ENCODE measurements at places on chromosomes 6 and 20.

GRCh38 chr6:13971303-13971702 is 46.6 kb downstream of the RNF182 start:
- DNase-seq = no peak

- no peak for DNase-seq
Observed at GRCh38 chr6:170093658-170094596, 197.0 kb downstream of the DLL1 start.

DNA sequence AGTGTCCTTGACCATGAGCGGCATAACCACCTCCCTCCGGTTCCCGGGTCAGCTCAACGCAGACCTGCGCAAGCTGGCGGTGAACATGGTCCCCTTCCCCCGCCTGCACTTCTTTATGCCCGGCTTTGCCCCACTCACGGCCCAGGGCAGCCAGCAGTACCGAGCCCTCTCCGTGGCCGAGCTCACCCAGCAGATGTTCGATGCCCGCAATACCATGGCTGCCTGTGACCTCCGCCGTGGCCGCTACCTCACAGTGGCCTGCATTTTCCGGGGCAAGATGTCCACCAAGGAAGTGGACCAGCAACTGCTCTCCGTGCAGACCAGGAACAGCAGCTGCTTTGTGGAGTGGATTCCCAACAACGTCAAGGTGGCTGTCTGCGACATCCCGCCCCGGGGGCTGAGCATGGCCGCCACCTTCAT is 4.9 kb downstream of the TUBB1 start:
- DNase-seq = no peak

DNA sequence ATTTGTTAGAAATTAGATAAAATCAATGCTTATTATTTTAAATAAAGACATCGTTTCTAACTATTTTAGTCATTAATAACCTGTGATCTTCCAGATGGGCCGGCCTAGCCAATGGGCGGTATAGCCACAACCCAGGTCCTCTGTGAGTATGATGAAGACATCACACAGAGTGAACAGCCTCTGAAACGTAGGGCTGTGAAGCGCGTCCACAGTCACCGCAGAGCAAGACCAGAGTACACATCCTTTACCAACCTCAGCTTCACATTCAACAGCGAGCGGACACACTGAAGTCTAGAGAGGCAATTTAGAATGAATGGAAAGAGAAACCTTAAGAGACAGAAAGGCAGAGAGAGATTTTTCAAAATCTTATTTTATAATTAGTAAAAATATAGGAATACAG is 125.0 kb upstream of the RPS6KA2 start:
- no peak for DNase-seq

GRCh38 chr6:148851683-148852556 is 105.1 kb downstream of the UST start:
- DNase-seq = no peak

GRCh38 chr20:48761023-48761785 is 66.6 kb downstream of the PREX1 start:
- no peak for DNase-seq

GRCh38 chr20:58598211-58599015 is 52.7 kb upstream of the STX16 start:
- no peak for DNase-seq

- DNase-seq = no peak
Observed at GRCh38 chr20:24350923-24351368, 118.5 kb upstream of the SYNDIG1 start.

DNA sequence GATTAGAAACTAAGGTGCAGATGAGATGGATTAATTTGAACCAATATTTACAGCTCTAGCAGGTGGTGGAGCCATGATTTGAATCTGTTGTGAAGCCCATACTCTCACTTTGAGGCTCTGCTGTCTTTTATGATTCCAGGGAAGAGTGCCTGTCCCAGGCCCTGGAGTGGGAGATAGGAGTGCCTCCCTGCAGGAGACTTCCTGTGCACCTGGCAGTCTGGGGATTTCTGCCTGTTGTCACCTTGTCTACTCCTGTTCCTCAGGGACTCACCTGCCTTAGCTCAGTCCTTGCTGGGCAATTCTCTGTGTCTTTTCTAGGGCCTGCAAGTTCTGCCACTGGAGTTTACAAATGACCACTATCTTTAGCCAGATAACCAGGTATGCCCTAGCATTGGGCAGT is 46.3 kb downstream of the SCAND1 start:
- no peak for DNase-seq

GRCh38 chr6:7142228-7142801 is 34.6 kb downstream of the RREB1 start:
- DNase-seq = no peak

- no peak for DNase-seq
Observed at GRCh38 chr6:89010825-89011224, 47.4 kb upstream of the RNGTT start.

- no peak for DNase-seq
Observed at GRCh38 chr6:43273707-43274106, 24.4 kb upstream of the SLC22A7 start.

GRCh38 chr20:63955281-63955826 is 862 bp downstream of the UCKL1 start:
- DNase-seq = peak; percentile 48

DNA sequence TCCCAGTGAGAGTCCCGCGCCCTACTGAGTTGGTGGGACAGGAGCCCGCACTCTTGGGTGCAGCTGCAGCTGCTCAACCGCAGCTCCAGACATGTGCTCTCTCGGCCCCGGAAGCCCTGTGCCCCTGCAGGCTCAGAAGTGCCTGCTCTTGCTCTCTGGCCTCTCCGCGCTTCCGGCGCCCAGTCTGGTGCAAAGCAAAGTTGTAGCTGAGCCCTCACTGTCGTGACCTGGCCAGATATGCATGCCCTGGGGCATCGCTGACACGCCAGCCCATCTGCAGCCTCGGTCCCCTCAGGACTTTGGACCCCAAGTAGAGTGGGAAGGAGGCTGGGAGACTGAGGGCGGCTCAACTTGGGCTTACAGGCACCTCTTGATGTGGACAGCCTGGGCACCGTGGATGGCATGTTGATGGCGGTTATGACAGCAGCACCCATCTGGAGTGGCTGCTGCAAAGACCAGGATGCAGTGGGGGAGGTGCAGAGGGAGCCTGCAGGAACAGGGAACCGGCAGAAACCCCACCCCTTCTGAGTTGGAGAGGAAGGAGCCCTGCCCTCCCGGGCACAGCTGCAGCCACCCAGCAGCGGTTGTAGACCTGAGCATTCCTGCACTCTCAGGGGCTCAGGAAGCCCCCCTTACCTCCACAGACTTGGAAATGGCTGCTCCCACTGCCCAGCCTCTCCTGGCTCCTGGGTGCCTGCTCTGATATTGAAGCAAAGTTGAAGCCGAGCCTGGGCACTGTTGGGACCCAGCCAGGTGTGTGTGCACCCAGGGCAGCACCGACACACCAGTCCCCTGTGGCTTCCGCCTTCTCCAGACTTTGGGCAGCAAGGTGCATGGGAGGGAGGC is 462.6 kb downstream of the TBC1D32 start:
- no peak for DNase-seq

DNA sequence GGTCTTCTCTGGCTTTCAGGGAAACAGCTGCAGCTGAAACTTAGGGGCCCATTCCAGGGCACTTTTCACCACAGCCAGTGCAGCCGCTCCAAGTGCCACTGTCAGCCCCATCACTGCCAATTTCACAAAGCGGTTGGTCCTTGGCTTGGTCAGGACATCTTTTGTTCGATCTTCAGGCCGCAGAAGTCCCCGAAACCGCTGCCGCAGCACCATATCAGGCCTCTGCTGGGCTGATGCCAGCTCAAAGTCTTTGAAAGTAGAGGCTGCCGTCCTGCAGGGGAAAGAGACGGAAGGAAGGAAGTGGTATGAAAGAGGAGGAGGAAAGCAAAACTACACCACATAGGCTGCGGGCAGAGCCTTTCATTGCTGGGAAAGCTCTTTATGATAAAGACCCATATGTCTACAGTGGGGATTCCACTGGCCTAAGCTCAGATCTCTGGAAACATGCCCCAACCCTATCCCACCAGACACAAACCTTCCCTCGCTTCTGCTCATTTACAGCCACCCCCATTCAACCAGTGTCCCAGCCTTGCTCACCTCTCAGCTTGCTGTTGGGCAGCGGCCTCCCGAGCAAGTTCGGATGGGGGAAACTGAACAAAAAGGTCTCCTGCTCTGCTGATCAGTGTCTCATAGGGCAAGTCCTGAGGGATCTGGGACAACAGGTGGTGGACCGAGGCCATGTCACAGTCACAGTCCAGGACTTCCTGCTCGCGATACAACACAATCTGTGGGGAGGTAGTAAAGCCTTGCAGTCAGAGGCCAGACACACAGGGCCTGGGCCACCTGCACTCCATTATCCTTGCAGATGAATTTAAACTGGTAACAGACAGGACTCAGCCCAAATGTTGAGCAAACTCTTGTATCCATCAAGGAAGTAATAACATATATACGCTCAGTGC is 23.5 kb downstream of the TBC1D20 start:
- no peak for DNase-seq

- no peak for DNase-seq
Observed at GRCh38 chr6:17650656-17651309, 50.7 kb downstream of the FAM8A1 start.

DNA sequence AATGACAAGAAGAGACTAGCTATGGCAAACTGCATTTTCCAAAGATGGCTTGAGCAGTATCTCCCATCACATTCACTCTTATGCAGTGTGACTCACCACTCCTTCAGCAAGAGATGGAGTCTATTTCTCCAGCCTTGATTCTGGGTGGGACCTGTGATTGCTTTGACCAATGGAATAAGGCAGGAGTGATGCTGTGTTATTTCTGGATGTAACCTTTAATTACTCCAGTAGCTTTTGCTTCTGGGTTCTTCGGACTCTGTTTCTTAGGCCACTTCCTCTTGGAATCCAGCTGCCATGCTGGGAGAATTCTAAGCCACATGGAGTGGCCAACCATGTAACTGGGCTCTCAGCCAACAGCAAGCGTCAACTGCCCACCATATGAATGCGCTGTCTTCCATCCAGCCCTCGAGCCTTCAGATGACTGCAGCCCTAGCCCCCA is 50.7 kb downstream of the TGM2 start:
- DNase-seq = no peak

- no peak for DNase-seq
Observed at GRCh38 chr6:143215771-143216170, 155.1 kb downstream of the AIG1 start.

GRCh38 chr20:1872459-1873097 is 22.6 kb upstream of the SIRPA start:
- DNase-seq = no peak

DNA sequence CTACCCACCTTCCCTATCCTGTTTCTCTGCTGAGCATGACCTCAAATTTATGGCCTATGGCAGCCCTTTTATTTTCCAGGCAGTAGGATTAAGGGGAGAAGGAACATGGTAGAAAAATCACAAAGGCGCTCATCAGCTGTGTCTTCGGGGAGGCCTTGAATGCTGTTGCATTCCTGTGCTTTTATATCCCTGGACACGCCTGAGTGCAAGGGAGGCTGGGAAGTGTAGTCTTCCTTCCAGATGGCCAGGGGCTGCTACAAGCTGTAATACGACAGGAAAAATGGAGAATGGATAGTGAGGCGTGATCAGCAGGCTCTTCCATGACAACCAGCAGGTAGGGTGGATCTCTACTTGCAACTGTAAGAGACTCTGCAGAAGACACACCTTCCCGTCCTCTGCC is 210.9 kb upstream of the GGTLC1 start:
- DNase-seq = no peak

- DNase-seq = no peak
Observed at GRCh38 chr20:15831201-15831600, 742.0 kb downstream of the KIF16B start.

DNA sequence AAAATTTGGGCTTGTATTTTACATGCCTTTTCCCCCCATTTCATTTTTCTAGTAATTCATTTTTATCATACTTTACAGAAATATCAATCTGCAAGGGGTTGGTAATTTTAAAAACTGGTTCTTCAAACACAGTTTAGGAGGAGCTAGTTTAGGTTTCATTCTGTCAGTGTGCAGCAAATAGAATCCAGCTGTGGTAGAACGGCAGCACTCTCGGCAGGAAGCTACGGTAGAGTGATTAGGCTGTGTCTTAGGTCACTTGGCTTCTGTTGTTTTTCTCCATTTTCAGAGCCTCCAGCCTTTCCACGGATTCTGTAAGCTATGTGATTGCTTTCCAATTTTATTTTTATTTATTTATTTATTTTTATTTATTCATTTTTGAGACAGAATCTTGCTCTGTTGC is 32.7 kb downstream of the TLDC2 start:
- DNase-seq = no peak

DNA sequence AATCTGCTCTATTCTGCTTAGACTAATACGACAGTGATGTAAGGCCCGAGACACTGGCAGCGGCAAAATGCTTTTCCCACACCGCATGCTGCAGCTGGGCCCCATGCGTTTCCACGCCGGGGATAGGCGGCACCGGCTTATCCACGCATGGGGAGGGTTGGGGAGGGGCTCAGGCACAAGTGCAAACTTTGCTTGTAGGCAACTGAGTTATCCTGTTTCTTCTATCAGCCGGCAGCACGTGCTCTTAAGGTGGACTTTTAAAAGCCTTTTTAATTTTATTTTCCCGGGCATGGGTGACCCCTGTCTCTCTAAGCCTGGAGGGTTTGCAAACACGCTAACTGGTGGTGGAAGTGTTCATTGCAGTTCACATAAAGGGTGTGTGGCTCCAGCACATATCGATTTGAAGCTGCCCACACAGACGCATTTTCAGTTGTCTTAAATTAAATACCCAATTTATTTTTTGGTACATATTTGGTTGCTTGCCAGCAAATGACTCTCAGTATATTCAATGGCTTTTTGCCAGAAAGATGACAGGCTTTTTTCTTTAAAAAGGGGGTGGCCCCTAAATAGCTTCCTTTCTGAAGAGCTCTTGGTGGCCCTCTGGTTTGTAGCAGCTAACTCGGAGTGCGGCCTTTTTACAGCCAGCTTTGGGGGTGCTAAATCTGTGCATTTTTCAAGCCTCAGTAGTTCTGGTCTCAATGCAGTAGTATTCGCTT is 561.8 kb upstream of the AGPAT4 start:
- DNase-seq = no peak

DNA sequence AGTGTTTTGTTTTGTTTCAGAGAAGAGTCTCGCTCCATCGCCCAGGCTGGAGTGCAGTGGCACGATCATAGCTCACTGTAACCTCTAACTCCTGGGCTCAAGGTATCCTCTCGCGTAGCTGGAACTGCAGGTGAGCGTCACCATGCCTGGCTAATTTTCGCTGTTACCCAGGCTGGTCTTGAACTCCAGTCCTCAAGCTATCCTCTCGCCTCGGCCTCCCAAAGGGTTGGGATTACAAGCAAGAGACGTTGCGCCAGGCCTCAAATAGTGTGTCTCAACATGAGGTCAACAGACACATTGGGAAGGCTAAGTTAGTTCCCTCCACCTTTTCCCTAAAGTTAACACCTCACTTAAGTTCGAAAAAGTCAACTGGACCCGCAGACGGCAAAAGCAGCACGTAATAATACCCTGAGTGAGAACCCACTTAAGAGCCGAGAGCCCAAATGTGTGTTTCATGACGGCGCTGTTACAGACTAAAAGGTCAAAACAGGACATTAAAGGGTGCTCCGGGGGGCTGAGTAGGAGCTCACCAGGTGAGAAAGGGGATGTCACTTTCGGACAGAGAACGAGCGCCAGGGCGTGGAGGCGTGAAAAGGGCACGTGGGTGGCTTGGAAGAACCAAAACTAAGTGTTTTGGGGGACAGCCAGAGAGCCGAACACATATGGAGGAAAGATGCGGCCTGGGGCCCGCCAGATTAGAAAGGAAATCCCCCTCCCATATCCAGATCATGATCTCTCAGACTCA is 499 bp downstream of the TTI1 start:
- no peak for DNase-seq

GRCh38 chr20:2524709-2525506 is 11.5 kb upstream of the TMC2 start:
- DNase-seq = peak; percentile 47
